ENCODE measurements at places on chromosomes 16 and 17.

GRCh38 chr17:41196068-41196467 is 6.4 kb downstream of the KRTAP9-1 start:
- no peak for DNase-seq

- DNase-seq: no peak
Measured at GRCh38 chr16:30000735-30001631, 4.9 kb downstream of the INO80E start.

DNA sequence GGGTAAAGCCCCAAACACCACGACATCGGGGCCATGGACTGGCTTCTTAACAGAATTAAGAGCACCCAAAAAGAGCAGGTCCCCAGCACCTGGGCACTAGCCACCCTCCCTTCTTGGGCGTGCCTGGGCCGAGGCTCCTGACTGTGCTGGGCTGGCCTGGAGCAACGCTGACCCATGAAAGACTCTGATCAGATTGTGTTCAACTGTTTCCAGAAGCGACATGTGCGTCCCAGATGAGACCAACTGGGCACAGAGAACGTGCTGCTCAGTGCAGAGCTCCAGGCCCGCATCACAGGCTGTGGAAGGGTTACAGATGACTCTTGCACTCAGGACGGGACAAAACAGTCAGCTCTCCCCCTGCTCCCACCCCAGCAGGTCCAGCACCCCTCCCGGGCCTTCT is 100.7 kb downstream of the KCNJ12 start:
- no peak for DNase-seq

- DNase-seq: no peak
Measured at GRCh38 chr17:54793271-54793670, 107.4 kb upstream of the TOM1L1 start.

DNA sequence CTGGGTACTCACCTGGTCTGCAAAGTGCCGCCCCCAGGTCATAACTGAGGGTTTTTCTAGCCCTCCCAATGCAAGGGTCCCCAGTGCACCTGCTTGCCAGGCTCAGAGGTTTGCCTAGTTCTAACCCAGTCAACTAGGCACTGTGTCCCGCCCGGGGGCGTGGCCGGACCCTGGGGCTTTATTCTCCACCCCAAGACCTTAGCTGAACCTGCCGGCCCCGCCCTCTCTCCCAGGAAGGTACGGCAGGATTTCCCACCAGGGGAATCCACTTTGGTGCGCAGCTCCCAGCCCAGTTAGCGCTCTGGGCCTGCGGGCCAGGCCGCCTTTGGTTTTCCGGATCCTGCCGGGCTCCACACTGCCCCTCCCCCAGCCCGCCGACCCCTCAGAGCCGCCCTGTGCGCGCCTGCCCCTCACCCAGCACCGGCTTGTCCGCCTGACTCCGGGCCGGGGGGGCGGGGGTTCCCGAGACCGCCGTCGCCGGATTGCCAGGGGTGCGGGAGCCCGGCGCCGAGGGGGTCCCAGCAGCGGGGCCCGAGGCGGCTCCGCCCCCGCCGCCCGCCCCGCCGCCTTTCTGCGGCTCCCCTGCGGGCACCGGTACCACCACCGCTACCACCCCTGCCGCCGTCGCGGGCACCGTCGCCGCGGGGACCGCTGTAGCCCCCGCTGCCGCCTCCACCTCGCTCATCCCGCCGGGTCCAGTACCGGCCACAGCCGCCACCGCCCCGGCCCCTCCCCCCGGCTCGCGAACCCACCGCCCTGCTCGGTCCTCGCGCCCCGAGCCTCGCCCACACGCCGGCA is 424 bp downstream of the YBX2 start:
- DNase-seq: no peak

- DNase-seq: no peak
Measured at GRCh38 chr17:44878627-44879221, 20.5 kb downstream of the EFTUD2 start.

GRCh38 chr16:86324320-86324719 is 186.0 kb upstream of the FOXF1 start:
- DNase-seq: no peak

GRCh38 chr17:29155966-29156338 is 24.2 kb downstream of the MYO18A start:
- no peak for DNase-seq

DNA sequence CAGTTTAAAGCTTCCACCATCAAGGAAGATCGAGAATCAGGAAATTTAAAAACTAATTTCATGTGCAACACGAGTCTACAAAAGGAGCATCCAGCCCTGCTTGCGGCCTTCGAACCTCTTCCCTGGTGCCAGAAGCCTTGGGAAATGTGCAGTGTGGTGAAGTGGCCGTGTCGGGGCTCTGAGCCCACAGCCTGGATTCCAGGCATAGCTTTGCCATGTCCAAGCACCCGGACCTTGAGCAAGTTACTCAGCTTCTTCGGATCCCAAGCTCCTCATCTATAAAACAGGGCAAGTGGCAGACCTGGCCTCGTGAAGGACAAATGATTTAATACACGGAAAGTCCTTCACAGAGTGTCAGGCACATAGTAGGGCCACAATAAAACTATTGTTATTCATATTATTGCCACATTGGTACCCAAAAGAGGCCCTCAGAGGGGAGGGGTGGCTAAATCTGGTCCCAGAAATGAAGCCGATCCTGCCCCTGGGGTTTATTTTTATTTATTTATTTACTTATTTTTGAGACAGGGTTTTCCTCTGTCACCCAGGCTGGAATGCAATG is 34.8 kb downstream of the COTL1 start:
- no peak for DNase-seq

- DNase-seq: no peak
Measured at GRCh38 chr16:5653789-5654188, 556.2 kb upstream of the EEF2KMT start.

GRCh38 chr17:42311240-42312034 is 23.1 kb downstream of the STAT5A start:
- DNase-seq: no peak

GRCh38 chr16:1444730-1445517 is 568 bp upstream of the CCDC154 start:
- DNase-seq: no peak

DNA sequence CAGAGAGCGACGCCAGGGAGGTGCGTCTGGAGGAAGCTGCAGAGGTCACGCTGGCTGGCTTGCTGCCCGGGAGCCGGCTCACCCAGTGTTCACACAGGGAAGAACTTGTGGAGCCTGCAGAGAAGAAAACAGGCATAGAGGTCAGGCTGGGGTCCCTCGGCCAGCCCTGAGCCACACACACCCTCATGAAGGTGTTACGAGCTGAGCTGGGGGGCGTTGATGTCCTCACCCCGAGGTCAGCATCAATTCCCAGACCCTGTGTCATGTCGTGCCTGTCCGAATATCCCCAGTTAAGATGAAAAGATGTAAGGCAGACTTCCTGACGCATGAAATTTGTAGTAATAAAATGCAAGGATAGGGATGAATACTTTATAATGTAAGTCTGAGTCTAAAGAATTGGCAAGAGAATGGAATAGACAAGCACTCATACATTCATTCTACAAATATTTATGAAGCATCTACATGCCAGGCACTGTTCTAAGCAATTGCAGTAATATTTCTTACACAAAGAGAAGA is 77.1 kb downstream of the USP31 start:
- no peak for DNase-seq

DNA sequence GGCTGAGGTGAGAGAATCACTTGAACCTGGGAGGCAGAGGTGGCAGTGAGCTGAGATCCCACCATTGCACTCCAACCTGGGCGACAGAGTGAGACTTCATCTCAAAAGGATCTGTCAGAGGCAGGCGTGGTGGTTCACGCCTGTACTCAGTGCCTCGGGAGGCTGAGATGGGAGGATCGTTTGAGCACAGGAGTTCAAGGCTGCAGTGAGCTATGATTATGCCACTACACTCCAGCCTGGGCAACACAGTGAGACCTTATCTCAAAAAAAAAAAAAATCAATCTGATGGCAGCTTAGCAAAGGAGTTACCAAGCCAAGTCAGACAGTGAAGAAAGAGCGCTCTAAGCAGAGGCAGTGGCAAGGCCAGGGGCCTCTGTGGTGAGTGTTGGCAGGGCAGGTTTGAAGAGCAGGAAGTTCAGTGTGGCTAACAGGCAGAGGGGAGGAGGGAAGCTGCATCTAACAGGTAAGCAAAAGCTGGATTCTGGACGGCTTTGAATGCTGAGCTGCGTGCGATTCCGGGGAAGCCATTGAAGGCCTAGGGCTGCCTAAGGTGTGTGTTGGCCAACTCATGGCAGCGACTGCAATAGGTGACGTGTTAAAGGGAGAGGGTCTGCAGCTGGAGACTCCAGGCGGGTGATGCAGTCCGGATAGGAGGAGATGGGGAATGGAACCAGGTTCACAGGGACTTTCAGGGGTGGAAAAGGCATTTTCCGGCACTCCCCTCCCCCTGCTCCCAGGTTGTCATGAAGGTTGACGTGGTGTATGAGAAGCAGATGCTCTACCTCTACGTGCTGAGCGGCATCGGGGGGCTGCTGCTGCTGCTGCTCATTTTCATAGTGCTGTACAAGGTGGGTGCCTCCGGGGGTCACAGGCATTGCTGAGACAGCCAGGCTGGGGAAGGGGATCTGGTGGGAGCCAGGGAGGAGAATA is 7.0 kb downstream of the ZNF768 start:
- DNase-seq: no peak

GRCh38 chr17:77280304-77281121 is 139.7 kb downstream of the SEC14L1 start:
- no peak for DNase-seq

DNA sequence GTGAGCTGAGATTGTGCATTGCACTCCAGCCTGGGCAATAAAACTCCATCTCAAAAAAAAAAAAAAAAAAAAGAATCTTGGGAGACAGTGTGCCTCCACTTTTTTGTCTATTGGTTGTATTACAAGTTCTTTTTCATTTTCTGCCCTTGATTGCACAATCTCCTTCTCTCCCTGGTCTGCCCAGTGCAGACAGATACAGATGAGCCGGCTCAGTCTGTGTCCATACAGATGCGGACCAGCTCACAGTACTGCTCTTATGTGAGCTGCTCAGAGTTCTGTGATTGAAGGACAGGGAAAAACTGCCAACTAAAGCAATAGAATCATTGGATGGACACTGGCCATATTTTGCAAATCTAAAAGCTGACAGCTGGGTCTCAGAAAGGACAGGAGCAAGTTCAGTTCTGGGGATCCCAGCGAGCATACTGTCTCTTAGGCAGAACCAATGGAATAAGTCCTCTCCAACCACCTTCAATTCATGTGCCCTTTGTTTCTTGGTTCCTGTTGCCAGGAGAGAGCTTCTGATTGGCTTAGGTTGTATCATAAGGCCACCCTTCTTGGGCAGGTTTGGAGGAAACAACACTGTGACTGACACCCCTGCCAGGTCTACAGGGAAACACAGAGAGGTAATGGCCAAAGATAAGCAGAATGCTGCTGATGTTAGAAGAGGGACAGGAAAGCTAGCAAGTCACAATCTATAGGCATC is 495.6 kb upstream of the HSBP1 start:
- no peak for DNase-seq

DNA sequence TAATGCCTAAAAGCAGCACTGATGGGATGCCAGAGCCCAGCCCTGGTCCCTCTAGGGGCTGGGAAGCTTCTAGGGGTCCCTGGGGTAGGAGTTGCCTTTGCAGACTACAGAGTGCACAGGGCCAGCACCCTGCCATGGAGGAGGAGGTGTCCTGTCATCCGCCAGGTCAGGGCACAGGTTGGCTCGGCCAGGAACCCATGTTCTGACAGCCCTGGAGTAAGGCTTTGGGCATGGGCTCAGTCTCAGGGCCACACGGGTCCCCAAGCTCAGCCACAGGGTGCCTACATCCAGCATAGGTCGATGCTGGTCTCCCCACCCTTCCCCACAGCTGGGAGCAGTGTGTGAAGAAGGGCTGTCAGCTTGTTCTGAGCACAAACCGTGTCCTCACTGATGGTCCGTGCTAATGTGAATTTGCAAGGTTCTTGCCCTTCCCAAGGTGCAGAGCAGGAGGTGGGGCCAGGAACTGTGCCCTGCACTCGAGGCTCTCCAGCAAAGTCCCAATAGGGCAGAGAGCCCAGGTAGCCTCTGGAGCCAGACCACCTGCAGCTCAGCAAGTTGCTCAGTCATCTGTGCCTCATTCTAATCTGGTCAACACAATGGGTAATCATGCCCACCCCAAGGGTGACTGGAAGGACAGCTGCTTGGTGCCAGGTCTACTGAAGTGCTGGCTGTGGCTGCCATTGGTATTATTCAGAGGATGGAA is 72.8 kb downstream of the AMFR start:
- DNase-seq: no peak

DNA sequence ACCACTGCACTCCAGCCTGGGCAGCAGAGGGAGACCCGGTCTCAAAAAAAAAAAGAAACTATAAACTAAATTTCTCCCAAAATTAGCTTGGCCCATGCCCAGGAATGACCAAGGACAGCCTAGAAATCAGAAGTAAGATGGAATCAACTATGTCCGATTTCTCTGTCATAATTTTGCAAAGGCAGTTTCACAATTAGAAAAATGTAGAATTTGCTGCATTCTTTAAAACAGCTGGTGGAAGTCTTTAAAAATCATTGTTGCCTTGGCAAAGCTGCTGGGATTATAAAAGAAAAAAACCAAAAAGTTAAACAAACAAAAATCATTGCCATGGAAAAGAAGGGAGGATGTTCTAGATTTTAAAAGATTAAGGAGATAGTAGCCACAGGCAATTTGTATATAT is 32.4 kb downstream of the WWP2 start:
- DNase-seq: no peak

DNA sequence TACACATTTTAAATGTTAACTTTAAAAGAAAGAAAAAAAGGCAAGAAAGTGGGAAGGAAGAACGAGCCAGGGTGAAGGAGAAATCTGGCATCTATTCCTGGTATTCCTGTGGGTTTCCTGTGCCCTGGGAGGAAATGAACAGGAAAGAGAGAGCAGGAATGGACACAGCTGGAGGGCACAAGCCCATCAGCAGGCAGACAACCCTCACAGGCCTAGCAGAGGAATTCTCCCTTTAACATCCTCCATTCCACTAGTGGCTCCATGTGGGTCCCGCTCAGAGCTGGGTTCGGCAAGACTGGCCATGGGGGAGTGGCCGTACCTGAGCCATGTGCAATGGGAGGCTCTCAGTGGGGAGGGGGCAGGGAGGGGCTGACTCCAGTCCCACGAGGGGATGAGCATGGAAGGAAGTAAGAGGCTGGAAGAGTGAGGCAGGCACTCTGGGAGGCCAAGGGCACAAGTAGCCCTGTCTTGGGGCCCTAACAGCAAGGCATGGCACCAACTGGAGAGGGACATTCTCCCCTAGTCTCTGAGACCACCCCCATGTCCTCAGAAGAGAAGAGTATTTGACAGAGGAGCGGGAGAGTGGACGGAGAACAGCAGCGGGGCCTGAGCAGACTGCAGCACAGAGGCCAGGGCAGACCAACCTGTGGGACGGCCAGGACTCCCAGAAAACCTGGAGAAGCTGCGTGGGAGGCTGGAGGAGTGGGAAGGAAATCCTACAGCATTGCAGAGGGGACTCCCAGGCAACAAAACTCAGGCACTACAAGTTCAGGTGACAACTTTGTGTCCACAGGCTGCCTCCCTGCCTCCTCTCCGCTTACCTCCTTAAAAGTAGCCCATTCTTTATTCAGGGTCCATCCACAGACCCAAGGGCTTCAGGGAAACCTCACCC is 30.2 kb downstream of the TK2 start:
- DNase-seq: no peak

DNA sequence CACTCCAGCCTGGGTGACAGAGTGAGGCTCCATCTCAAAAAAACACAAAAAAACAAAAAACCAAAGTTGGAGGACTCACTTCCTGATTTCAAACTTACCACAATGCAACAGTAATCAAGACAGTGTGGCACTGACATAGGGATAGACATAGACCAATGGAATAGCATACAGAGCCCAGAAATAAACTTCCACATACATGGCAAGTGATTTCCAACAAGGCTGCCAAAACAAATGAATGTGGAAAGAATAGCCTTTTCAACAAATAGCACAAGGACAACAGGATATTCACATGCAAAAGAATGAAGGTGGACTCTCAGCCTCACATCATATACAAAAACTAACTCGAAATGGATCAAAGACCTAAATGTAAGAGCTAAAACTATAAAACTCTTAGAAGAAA is 36.8 kb upstream of the RASD1 start:
- no peak for DNase-seq
